GM04503 (cell line): ENCODE measurements at places on chromosomes 1 and 21.
A peak's percentile ranks its signal among the peaks of the same experiment; 100 is the strongest.

DNA sequence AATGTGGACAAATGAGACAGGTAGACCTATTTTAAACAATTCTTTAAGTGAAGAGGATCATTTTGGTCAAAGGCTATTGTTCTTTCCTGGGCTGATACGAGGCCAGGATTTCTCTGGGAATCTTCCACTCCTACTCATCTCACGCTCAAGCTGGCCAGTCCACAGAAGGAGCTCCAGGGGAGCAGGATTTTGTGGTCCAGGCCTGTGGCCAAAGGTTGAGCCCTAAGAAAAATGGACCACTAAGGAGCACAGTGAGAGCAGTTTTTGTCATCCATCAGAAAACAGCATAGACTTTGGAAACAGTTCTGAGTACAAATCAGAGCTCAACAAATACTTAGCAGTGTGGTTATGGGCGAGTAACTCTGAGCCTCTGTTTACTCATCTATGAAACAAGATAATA lies 260.2 kb upstream of the RUNX1 start:
- no peak for DNase-seq

- no peak for DNase-seq
Measured at GRCh38 chr1:17903386-17903785, 148.3 kb downstream of the ACTL8 start.

GRCh38 chr1:47906009-47906432 lies 91.2 kb downstream of the TRABD2B start:
- DNase-seq: no peak

DNA sequence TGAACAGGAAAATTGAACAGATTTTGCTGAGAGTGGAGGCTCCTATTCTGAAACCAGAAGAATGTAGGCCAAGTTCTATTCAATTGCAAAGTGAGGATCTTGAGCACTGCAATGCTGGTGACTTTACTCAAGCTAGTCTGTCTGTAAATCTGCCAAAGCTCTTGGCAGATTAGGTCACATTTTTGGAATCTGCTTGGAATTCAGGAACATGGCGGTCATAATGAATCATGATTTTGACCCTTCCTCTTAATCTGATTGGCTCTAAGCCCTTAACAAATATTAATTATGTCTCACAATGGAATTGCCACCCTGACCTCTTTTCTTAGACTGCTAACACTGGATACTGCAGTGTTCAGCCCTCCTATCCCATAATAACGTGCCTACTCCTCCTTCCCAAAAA lies 7.2 kb upstream of the GNG12 start:
- DNase-seq: peak; percentile 77

DNA sequence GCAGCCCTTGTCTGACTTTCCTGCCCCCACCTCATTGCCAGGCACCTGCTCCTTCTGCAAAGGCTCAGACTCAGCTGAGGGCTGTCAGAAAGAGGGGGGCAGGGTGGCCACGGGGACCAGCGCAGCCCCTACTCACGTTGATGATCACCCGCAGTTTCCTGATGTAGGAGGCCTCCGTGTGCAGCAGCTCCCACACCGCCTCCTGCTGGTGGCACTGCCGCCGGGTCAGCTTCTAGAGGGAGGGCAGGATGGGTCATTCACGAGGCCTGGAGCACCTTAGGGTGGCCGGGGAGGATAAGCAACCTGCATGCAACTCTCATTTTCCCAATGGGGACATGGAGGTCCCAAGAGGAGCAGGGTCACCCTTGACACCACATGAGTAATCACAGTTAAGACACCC lies 6.4 kb upstream of the TNFRSF25 start:
- no peak for DNase-seq

- no peak for DNase-seq
Measured at GRCh38 chr1:234559902-234560676, 49.9 kb downstream of the IRF2BP2 start.

GRCh38 chr21:33112151-33112550 lies 42.2 kb downstream of the OLIG1 start:
- DNase-seq: no peak

DNA sequence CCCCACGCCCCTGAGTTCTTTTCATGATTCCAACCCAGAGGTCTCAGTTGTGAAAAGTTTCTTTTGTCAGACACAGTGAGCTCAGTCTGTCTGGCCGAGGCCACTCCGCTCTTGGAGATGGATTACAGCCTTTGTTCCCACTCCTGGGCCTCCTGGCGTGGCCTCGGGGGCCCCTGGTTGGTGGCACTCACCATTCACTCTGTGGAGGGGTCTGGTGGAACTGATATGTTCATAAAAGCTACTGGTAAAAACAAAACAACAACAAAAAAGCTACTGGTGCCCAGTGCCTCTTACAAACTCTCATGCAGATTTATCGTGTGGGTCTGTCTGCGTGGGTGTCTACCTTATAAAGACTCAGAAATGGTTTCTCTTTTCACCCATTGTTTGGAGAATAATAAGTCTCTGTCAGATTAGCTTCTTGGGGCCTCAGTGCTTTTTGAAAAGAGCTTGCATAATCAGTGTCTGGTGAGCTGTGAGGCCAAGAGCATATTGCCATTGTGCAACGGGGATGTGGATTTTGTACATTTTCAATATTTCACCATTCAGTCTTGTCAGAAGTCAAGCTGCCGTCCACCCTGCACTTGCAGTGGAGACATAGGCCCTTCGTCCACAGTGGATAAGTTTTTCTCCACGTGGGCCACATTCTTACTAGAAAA lies 86.7 kb downstream of the GALNT2 start:
- no peak for DNase-seq

- DNase-seq: no peak
Measured at GRCh38 chr21:22791986-22792560, 1793.9 kb downstream of the NCAM2 start.

- no peak for DNase-seq
Measured at GRCh38 chr1:201480231-201481003, 11.4 kb upstream of the PHLDA3 start.

- peak; percentile 25 for DNase-seq
Measured at GRCh38 chr1:117312453-117313138, 54.7 kb upstream of the MAN1A2 start.

DNA sequence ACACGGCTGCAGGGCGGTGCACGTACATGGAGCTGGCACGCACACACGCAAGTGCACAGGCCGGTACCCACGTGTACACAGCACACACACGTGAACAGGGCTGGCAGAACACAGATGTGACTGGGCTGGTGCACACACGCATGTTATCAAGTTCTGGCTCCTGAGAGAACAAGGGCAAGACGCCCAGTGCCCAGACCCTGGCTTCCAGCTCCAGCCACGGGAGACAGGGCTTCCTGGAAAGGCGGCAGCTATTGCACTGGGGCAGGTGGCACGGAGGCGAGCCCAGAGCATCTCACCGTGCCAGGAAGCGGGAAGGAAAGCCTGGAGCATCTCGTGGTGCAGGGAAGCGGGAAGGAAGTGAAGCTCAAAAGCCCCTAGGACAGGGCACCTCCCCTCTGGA lies 5.9 kb downstream of the SDF4 start:
- no peak for DNase-seq

- no peak for DNase-seq
Measured at GRCh38 chr21:16663436-16663835, 849.4 kb upstream of the CXADR start.

GRCh38 chr1:20290624-20291597 lies at the start of gene VWA5B1:
TSS of gene VWA5B1 (plus strand) at chr1:20290875. CDS start at chr1:20310602, 19,727 bp downstream.
- DNase-seq: no peak

DNA sequence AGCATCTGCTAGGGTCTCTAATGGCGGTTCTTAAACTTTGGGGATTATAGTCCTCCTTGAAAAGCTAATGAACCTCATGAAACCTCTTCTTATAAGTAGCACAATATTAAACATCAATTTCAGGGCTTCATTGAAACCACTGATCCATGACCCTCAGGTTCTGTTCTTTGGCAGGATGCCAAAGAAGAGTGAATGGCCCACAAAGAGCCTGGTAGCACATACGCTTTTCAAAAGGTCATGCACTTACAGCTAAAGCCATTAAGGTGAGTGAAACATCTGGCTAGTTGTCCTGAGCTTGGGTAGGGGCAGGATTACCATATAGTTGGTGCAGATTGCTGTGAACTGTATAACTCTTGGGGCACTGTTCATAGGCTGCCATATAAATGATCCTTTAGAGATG lies 42.3 kb downstream of the MDM4 start:
- DNase-seq: no peak

- no peak for DNase-seq
Measured at GRCh38 chr1:37433171-37433570, 41.2 kb upstream of the ZC3H12A start.

GRCh38 chr1:67515324-67516080 lies 85.3 kb upstream of the SERBP1 start:
- no peak for DNase-seq

- no peak for DNase-seq
Measured at GRCh38 chr1:64405833-64406232, 64.1 kb upstream of the CACHD1 start.

GRCh38 chr1:205041001-205041715 lies 1.9 kb upstream of the CNTN2 start:
- DNase-seq: no peak

DNA sequence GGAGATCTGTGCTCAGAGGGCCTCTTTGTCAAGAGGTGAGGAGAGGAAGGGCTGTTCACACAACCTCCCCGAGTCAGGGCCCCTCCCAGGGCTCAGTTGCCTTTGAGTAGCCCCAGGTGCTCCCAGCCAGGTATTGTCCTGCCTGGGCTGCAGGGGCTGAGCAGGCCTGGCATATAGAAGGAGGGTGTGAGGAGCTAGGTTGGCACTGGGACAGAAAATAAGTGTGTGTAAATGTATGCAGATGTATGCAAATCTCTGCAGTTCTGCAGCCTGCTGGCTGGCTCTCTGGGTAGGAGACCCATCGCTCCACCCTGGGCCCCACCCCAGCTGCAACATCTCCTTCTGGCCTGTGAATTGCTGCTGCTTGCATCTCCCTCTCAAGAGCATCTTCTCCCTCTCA lies 52.4 kb downstream of the NAV1 start:
- no peak for DNase-seq

GRCh38 chr1:62905309-62905708 lies 121.4 kb downstream of the ATG4C start:
- no peak for DNase-seq
